ENCODE measurements at places on chromosomes 3 and 15.

- DNase-seq, result no peak
Observed at GRCh38 chr15:73370151-73370550, 1.4 kb upstream of the HCN4 start.

- no peak for DNase-seq
Observed at GRCh38 chr15:48682942-48683651, 37.6 kb upstream of the FBN1 start.

DNA sequence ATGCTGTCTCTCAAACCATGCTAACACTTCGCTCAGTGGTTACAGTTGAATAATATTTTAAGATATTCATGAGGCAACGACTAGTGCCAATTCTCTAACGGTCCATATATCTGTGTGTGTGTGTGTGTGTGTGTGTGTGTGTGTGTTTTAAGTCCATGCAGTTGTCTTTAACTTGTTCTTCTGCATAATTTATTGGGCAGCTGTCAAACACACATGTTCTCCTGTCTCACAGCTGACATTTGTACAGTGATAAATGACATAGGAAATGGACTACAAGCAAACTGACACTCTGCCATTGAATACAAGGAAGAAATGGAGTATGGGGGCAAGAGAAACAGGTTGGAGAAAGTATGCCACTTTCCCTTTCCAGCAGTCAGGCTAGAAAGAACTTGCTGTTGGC, 172.0 kb downstream of the PDZRN3 start:
- no peak for DNase-seq

- DNase-seq, result no peak
Observed at GRCh38 chr15:28942046-28942445, 56.3 kb downstream of the APBA2 start.

- no peak for DNase-seq
Observed at GRCh38 chr3:111617912-111618601, 22.9 kb upstream of the ZBED2 start.

- DNase-seq, result no peak
Observed at GRCh38 chr15:72787526-72787925, 4.0 kb upstream of the ADPGK start.

DNA sequence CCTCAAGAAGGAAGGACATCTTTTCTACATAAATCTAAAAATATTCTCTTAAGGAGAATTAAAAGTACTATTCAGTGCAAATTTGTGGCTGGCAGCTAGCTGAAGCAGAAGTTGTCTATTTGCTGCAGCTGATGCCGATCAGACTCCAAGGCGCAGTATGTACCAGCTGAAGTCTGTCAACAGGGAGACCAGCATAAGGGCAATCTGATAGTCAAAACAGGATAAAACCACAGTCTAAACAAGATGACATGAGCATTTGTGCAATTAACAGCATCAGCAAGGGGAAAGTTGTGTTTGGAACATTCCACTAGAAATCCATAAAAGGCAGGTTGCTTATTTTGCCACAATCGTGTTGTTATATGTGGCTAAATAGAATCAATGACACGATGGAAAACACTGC, 198.2 kb upstream of the ROBO2 start:
- DNase-seq, result no peak

Measured in NT2/D1 (cell line).